Right kidney (tissue), 9 donors: ENCODE measurements at places on chromosomes 2 and 18.

GRCh38 chr2:42927334-42928160 is 135.2 kb upstream of the HAAO start:
- peak; percentile 78 for DNase-seq

GRCh38 chr2:162058973-162059668 is 14.9 kb downstream of the DPP4 start:
- DNase-seq: no peak

DNA sequence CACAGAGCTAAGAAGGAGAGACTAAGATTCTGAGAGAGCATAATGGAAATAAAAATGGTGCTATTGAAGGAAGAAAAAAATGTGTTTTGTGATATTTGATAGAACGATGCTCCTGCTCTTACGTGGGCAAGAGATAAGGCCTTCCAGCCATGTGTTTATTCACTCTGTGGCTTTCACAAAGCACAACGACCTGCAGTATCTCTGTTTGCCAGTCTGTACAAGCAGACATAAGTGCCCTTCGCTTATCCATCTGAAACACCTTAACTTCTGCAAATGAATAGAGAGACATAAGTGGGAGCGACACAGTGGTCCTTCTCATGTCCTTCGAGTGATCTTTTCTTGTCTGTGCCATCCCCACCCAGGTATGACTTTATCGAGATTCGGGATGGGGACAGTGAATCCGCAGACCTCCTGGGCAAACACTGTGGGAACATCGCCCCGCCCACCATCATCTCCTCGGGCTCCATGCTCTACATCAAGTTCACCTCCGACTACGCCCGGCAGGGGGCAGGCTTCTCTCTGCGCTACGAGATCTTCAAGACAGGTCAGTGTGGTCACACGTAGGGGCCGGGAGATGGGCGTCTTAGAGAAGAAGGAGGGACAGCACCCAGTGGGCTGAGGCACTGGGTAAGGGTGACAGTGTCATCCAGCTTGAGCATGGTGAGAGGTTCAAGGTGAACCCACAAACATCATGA is 33.7 kb downstream of the NRP2 start:
- DNase-seq: no peak

DNA sequence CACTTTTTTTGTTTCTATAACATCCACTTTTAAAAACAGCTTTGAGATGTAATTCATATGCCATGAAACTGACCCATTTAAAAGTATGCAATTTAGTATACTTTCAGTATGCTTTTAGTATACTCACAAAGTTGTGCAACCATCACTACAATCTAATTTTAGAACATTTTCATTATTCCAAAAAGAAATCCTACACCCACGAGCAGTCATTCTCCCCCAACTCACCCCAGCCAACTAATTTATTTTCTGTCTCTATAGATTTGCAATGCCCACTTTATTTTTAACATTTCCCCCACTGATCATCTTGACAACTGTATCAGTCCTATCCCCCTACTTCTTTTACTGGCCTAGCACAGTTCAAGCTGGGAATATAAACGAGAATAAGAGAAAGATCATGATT is 39.1 kb downstream of the FAM98A start:
- no peak for DNase-seq

DNA sequence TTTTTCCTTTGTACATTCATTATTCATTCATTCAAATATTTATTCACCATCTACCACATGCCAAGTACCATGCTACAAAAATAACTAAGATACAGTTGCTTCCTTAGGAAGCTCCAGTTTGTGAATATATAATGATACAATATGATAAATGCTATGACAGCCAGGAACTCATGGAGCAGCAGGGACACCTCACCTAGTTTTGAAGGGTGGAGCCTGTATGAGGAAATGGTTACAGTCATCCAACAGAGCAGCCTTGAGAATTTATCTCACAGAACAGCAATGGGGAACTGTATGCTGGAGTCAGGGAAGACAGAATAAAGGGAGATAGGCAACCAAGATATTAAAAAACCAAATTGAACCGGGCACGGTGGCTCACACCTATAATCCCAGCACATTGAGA is 124.0 kb downstream of the OSBPL1A start:
- no peak for DNase-seq

- peak; percentile 12 for DNase-seq
These were observed 37.1 kb downstream of the SLC25A52 start for GRCh38 chr18:31723639-31723989.

- DNase-seq: no peak
These were observed 73.3 kb downstream of the SH3BP4 start for GRCh38 chr2:235024931-235025773.

GRCh38 chr2:219906114-219907010 is 278.9 kb downstream of the SLC4A3 start:
- no peak for DNase-seq

- no peak for DNase-seq
These were observed 74.3 kb downstream of the LONRF2 start for GRCh38 chr2:100248044-100248330.

DNA sequence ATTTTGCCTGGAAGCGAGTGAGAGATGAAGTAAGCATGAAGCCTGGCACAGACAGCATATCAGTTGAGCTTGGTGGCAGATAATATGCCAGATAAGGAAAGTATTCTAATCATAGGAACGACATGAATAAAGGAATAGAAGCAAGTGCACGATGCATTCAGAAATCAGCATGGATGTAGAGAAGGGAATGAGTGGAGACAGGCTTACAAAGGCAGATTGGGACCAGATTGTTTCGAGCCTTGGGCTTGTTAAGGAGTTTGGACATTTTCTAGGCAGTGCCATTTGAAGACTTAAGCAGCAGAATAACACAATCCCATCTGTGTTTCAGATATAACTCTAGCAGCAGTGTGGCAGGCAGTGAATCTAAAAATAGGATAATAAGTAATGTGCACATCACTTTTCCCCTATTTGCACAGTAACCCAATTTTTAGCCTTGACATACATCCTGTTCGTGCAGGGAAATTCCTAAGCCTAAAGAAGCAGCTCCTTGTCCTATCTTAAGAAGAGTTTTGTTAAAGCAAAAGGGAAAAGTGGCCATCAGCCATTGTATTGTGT is 450.2 kb downstream of the PLCL1 start:
- no peak for DNase-seq

- peak; percentile 52 for DNase-seq
These were observed 498 bp downstream of the TGOLN2 start for GRCh38 chr2:85327160-85327821.

GRCh38 chr2:37168217-37168981 is 11.6 kb upstream of the EIF2AK2 start:
- no peak for DNase-seq

- no peak for DNase-seq
These were observed 33.0 kb upstream of the CCDC195 start for GRCh38 chr2:224749136-224749535.

- DNase-seq: no peak
These were observed 8.5 kb downstream of the SP140L start for GRCh38 chr2:230335461-230335863.

GRCh38 chr18:42360716-42361115 is 405.7 kb downstream of the PIK3C3 start:
- no peak for DNase-seq

GRCh38 chr18:33034212-33034611 is 261.4 kb upstream of the KLHL14 start:
- DNase-seq: no peak

DNA sequence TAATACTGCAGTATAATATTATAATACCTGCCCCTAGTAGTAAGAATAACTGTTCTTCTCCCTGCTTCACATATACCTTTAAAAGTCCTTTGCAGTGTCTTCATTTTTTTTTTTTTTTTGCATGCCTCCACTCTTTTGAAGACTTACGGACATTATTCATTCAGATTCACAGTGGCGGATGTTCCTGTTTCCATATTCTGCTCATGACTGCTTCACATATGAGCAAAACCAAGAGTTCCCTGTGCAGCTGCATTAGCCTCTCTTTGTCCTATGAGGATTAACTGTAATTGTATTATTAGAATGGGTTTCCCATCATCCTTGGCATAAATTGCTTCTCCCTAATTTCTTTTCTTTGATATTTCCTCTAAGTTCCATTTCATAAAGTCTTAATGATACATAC is 12.8 kb downstream of the IL18RAP start:
- no peak for DNase-seq

DNA sequence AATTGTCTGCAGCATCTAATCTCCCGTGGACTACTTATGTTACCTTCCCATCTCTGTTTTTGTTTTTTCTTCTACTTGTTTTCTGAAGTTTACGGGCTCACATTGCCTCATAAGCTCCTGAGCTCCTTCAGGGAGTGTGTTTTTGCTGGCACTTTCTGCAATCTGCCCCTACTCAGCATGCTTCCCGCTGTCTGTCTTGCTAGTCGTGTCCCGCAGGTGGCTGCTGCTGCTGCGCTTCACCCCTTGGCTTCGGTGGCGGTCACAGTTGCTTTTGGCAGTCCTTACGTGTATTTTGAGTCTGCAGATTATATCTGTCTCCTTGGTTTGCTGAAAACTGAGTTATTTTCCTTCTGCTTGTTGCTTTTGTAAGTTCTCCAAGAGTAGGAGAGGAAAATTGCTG is 37.3 kb downstream of the FER1L5 start:
- DNase-seq: peak; percentile 29

GRCh38 chr2:19225126-19225525 is 133.3 kb downstream of the OSR1 start:
- no peak for DNase-seq

DNA sequence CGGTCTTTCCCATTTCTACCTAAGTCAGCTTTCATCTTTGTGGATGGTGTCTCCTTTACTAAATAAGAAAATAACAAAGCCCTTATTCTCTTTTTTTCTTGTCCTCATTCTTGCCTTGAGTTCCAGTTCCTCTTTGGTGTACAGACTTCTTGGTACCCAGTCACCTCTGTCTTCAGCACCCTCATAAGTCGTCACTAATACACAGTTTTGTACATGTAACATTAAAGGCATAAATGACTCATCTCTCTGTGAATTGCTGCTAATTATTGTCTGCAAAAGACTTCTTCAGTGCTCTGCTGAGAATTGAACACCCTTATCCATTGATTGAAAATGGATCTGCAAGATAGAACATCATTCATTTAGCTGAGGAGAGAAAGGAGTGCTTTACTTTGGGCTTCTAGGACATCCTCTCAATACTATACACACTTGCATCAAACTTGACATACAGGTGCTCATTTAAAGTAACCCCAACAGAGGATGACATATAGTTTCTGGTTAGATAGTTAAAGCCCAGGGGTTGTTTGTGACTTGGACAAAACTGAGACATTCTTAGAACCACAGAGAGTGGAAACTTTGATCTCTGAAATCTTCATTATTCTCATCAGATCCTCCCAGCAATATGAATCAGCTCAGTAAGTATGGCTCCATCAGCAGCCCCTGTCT is 97.0 kb downstream of the XRCC5 start:
- DNase-seq: no peak

DNA sequence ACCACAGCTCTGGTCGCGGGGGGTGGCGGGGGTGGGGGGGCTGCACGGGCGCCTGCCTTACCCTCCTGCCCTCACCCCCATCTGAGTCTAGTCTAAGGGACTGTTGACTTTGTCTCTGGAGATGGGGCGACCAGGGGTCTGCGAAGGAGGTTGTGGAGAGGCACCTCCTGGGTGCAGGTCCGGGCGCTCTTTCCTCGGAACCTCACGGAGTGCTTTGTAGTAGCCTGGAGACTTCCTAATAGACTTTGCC is 141.3 kb downstream of the MEIS1 start:
- DNase-seq: no peak

- no peak for DNase-seq
These were observed 29.2 kb upstream of the UXS1 start for GRCh38 chr2:106223347-106223746.

GRCh38 chr2:149586063-149586462 is 1.5 kb downstream of the MMADHC start:
- no peak for DNase-seq

GRCh38 chr2:226674123-226674522 is 125.5 kb downstream of the IRS1 start:
- DNase-seq: no peak

- DNase-seq: no peak
These were observed 18.2 kb downstream of the SLC4A1AP start for GRCh38 chr2:27681841-27682240.

DNA sequence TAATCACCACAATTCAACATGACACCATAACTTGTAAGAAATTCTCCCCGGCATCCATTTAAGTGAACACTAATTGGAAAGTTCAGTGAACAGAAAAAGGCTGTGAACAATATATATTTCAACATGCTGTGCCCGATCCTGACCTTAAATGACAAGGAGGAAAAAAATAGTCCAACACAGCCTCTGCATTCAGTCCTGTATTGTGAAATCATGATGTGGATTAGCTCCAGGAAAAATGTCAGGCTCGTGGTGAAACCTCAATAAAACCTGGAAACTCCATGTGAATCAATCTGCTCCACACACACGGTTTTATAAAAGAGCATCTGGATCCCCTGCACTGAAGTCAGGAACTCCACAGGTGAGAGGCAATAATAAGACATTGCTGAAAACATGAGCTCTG is 145.4 kb upstream of the SPOPL start:
- no peak for DNase-seq

DNA sequence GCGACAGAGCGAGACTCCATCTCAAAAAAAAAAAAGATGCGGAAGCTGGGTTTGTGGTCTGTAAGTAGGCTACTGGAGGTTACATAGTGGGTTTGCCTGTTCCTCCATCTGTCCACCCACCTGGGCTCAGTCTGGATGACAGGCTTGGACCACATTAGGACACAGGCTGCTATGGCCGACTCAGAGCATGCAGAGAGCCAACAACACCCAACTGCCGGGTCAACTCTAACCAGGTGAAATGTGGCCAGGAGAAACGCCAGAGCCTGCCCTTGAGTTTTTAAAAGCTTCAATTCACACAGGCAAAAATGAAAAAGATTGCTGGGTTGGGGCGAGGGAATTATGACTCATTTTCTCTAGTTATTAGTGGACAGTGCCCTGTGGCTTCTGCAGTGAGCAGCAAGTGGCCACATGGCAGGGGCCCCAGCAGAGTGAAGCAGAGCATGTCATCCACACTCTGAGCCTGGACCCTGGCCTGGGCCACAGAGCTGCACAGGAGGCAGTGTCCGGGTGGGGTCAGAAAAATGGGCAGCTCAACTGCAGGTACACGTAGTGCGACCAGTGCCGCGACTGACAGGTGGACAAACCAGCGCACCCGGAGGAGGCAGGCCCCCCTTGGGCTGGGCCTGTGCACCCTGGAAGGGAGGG is 67.4 kb downstream of the BIN1 start:
- DNase-seq: no peak

- DNase-seq: no peak
These were observed 97.8 kb upstream of the RASGRP3 start for GRCh38 chr2:33378556-33379210.

- DNase-seq: no peak
These were observed 125.9 kb downstream of the ANTXR1 start for GRCh38 chr2:69138793-69139459.

GRCh38 chr2:41779888-41780287 is 267.9 kb upstream of the PKDCC start:
- no peak for DNase-seq

DNA sequence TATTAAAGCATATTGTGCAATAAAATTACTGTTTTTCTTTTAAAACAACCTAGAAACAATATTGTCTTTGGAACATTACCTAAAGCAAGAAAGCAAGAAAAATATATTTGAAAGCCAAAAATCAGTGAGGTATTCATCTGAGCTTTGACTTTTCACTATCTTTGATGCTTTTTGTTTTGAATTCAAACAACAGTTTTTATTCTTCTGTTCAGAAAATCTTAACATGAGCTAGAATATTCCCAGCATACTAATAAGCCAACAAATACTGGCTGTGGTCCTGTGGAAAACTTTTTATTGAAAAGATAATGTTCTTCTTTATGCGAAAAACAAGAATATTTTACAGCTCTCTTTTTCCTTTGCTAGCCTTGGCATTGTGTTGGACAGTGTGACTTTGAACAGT is 19.8 kb downstream of the FAM171B start:
- DNase-seq: no peak

- DNase-seq: no peak
These were observed 29.9 kb downstream of the TTC32 start for GRCh38 chr2:19871836-19872235.
